ENCODE measurements at places on chromosomes 16 and 17.

DNA sequence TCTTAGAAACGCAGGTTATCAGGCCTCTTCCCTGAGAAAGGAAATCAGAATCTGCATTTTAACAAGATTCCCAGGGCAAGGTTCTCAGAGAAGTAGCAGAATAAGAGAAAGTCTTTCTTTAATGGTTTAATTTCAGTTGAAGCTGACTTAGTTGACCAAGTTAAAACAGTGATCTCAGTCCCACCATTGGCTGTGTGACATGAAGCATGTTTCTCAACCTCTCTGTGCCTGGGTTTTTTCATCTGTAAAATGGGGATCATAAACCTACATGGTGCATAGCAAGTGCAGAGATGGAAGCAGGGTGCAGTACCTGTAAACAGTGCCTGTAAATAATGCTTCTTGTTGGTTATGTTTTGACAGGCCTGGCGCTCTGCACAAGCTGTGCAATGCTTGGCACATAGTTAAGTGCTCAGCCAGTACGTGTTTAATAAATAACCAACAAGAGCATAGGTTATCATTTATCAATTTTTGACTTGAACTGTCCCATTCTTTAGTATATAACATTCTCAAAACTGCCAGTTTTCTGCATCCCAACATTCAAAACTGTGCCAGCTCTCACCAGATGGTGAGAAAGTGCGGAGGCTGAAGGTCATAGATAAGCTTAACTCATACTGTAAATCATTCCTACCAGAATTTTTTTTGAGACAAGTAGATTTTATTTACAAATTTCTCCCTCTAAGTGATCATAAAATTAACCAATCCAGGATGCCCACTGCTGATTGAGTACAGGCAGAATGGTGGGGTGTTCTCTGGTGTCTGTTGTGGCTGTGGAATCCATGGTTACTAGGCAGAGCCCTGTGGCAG, 6.9 kb downstream of the C17orf67 start:
- DNase-seq = no peak

DNA sequence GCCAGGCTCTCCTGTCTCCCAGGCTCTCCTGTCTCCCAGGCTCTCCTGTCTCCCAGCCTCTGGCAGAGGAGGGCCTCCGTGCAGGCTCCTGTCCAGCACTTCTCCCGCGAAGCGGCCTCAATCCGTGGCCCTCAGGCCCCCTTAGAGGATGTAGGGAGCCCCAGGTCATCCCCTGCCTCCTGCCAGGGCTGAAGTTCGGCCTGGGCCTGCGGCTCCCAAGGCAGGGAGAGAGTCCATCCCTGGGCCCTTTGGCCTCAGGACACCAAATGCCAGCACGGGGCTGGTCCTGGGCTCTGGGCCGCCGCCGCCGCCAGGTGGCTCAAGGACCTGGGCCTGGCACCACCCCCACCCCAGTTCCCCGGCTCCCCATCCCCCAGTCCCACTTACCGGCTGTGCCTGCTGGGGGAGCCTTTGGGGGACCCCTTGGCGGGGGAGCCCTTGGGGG, 370 bp downstream of the EVPL start:
- DNase-seq = no peak

GRCh38 chr16:30519120-30520049, 7.0 kb downstream of the ZNF768 start:
- no peak for DNase-seq

DNA sequence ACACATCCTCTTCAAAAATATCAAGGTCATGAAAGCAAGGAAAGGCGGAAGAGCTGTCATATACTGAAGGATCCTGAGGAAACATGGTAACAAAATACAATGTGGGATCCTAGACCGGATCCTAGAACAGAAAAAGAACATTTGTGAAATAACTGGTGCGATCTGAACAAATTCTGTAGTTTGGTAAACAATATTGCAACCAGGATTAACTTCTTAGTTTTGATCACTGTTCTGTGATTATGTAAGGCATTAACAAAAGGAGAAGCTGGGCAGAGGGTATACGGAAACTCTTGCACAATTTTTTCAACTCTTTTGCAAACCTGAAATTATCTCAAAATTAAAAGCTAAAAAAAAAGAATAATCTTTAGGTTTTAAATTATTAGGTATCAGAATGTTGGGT, 109.7 kb downstream of the TRIM37 start:
- DNase-seq = no peak

DNA sequence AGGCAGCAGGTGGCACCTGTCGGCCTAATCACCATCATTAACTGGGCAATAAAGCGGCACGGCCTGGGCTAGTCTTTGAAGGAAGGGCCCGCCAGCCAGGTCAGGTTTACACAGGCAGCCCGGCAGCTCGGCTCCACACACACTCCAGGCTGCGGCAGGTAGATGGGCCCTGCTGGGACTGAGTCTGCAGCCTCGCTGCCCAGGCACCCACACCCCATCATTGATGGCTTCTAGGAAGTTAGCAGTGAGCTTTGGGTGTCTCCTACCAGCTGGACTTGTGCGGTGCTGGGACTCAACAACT, 6.8 kb upstream of the FOXN1 start:
- no peak for DNase-seq

DNA sequence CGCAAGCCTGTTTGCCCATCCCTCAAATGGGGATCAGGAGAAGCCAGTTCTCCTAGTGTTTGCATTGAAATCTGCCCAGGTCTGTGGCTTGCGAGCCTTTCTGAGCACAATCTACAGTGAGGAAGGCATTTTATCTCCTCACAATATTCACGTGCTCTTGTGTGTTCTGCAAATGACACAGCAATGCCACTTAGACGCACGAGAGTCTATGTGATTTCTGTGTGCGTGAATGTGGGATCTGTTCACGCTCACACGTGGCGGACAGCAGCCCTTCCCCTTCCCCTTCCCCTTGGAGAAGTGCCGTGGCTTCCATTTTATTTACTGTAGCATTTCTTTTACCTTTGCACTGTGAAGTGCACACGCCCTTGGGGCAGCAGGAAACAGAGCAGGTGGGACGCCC, 17.7 kb upstream of the CBFA2T3 start:
- no peak for DNase-seq

DNA sequence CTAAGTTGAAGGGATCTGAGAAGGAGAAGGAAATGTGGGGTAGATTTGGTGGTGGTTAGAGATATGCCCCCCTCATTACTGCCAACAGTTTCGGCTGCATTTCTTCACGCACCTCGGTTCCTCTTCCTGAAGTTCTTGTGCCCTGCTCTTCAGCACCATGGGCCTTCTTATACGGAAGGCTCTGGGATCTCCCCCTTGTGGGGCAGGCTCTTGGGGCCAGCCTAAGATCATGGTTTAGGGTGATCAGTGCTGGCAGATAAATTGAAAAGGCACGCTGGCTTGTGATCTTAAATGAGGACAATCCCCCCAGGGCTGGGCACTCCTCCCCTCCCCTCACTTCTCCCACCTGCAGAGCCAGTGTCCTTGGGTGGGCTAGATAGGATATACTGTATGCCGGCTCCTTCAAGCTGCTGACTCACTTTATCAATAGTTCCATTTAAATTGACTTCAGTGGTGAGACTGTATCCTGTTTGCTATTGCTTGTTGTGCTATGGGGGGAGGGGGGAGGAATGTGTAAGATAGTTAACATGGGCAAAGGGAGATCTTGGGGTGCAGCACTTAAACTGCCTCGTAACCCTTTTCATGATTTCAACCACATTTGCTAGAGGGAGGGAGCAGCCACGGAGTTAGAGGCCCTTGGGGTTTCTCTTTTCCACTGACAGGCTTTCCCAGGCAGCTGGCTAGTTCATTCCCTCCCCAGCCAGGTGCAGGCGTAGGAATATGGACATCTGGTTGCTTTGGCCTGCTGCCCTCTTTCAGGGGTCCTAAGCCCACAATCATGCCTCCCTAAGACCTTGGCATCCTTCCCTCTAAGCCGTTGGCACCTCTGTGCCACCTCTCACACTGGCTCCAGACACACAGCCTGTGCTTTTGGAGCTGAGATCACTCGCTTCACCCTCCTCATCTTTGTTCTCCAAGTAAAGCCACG, 28.3 kb downstream of the STH start:
- no peak for DNase-seq

- no peak for DNase-seq
These were observed 258.1 kb upstream of the SALL1 start for GRCh38 chr16:51409001-51409675.

DNA sequence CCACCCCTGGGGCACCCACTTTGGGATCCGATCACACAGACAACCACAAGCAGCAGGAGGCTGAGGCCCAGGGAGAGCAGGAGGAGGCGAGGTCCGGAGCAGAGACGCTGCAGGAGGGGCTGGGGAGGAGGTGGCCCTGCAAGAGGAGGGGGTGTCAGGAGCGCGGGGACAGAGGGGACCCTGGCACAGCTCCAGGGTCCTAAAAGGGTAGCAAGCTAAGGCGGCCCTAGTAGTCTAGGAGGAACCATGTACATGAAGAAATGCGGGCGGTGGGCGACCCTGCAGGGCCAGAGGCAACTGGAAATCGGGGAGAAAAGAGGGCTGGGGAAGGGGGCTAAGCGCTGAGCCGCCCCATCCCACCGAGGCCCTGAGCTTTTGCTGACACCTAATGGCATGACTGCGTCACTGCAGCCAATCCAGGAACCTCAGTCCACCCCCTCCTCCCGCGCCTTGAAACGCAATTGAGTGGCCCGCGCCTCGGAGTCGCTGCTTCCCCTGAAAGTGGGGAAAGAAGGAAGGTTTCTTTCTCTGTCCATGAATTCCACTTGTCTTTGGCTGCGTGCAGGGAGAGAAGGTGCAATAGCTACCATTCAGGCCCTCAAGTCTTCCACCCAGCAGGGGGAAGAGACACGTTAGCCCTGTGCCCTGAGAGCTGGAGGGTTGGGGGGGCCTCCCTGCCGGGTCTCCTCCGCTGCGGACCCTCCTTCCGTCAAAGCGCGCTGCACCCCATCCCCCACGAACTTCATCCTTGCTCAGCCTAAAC, 1.8 kb downstream of the ASGR1 start:
- peak; percentile 53 for DNase-seq

- DNase-seq = no peak
These were observed 3.7 kb downstream of the ZNF597 start for GRCh38 chr16:3439637-3440036.

- peak; percentile 9 for DNase-seq
These were observed 129.6 kb downstream of the CPPED1 start for GRCh38 chr16:12674071-12674470.

GRCh38 chr17:31875081-31875480, 16.0 kb upstream of the COPRS start:
- no peak for DNase-seq

- DNase-seq = no peak
These were observed 3.5 kb upstream of the TRIM47 start for GRCh38 chr17:75881678-75882454.

DNA sequence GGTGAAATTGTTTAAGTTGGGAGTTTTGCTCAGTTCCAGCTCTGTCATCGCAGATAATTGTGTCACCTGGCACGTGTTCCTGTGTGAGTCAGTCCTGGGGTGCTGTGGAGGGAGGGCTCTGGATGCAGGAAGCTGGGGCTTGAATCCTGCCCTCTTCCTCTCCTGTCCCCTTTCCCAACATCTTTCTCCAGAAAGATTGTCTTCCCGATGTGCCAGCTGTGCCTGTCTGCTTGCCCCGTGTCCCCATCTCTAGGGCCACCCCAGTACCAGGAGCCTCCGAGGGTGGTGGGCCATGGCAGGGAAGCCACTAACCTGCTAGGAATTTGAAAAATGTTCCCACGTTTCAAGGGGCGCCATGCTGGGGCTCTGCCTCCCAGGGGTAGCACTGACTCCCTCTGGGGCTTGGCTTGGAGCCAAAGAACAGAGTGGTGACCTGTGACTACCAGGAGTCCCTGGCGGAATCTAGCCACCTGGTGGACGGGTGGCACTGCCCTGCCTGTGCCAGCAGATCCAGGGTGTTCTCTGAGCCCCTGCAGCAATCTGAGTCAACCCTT, 198.1 kb downstream of the ENGASE start:
- no peak for DNase-seq

DNA sequence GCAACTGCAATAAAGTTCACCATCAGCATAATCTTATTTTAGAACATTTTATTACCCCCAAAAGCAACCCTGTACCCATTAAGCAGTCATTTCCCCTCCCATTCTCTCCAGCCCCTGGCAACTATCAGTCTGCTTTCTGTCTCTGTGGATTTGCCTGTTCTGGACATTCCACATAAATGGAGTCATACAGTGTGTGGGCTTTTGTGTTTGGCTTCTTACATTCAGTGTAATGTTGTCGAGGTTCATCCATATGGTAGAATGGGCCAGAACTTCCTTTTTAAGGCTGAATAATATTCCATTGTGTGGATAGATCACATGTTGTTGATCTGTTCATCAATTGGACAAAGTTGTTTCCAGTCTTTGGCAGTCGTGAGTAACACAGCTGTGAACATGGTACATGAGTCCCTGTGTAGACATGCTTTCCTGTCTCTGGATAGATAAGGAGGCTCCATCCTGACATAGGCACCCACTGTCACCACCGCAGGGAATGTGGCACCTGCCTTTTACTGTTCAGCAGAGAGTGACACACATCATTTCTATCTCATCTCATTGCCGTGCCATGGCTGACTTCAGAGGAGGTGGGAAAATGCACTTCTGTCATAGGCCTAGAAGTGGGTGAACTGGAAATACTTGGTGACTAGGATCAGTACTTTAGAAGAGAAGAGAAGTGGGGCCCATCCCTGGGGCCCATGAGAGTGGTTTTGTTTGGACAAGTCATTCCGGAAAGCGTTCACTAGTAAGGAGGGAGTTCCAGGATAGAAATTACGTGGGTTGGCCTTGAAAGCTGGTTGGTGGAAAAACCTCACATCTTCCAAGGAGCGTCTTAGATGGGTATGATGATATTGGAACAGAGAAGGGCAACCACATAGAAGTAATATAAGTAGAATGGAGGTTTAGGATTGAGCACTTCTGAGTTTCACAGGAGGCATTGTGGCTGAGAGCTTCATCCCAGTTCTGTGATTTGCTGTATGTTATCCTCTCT, 25.8 kb downstream of the EPN2 start:
- DNase-seq = peak; percentile 56

DNA sequence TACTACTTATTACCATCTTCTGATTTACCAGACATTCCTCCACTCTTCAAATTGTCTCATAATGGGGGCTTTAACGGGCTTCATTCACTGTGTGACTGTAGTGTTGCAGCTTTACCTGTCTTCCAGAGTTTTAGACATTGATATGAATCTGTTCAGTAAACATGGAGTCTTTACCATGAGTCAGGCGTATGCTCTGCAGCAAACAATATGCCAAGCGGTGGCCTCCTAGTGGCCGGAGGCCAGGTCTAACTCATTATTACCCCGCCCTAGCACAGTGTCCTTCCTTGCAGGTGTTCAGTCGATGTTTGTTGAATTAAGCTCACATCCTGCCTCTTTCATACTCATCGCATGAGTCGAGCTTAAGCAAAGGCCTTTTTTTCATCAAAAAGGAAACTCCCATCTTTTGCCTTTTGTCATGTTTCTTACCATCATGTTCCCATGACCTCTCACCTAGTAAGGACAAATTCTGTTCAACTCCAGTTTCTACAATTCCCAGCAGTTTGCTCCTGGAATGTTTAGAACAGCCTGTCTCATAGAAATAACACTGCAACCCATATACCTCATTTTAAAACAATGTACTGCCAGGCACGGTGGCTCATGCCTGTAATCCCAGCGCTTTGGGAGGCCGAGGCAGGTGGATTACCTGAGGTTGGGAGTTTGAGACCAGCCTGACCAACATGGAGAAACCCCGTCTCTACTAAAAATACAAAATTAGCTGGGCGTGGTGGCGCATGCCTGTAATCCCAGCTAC, 39.4 kb downstream of the TUBD1 start:
- peak; percentile 97 for DNase-seq
